Dorsolateral prefrontal cortex (tissue), 122 donors: ENCODE measurements at places on chromosomes 13 and 19.

GRCh38 chr13:89514534-89515312, 1832.8 kb upstream of the MIR17HG start:
- DNase-seq, result no peak

DNA sequence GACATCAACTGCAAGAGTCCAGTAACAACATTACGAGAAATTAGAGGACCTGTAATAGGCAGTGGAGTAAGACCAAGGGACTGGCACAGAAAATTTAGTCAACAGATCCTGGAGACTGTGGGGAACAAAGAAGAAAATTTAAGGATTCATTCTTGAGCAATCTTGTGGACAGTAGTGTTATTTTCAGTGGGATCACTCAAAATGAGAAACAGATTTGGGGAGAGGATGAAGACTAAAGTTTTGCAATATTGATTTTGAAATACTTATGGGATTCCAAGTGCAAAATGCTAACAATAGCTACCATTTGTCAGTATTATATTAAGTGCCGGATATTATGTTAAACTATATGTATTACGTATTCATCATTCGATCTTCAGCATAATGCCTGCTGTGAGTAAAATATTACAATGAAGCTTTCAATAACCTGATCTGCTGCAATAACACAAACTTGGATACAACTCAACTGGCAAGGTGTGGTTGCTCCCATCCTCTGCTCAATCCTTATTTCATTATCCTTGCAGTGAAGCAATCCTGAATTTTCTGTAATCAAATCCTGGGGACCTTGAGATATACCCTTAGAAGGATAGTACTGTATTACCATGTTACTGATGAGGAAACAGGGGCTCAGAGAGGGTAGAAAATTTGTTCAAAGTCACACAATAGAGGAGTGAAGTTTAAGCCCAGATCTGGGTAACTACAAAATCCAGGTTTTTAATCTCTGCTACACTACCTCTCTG, 84.2 kb downstream of the SACS start:
- DNase-seq, result no peak

GRCh38 chr19:51573331-51573730, 2.2 kb downstream of the ZNF175 start:
- no peak for DNase-seq

- no peak for DNase-seq
Observed at GRCh38 chr13:46736541-46737310, 60.2 kb downstream of the ESD start.

DNA sequence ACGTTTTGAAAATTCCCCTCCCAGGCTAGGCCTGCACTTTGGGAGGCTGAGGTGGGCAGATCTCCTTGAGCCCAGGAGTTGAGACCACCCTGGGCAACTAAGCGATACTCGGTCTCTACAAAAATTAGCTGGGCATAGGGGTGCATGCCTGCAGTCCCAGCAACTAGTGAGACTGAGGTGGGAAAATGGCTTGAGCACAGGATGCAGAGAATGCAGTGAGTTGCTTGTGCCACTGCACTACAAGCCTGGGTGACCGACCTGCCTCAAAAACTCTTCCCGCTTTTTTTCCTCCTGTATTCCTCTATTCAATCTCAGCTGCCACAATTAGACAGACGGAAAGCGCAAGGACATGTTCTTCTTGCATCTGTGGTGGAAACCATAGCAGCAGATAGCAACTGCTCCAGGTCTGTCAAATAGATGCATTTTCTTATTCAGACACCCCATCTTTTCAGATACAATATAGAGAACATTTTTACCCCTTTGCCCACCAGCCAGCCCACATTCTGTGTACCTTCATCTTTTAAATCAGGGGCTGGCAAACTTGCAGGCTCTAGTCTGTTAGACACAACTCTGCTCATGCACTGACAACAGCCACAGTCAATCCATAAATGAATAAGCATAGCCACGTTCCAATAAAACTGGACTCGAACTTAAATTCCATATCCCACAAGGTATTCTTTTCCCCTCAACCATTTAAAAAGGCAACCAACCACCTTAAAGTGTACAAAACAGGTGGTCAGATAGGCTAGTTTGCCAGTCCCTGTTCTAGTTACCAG, 4.8 kb downstream of the TPT1 start:
- DNase-seq, result no peak

- DNase-seq, result no peak
Observed at GRCh38 chr19:54164369-54165068, 5.0 kb upstream of the LENG1 start.

DNA sequence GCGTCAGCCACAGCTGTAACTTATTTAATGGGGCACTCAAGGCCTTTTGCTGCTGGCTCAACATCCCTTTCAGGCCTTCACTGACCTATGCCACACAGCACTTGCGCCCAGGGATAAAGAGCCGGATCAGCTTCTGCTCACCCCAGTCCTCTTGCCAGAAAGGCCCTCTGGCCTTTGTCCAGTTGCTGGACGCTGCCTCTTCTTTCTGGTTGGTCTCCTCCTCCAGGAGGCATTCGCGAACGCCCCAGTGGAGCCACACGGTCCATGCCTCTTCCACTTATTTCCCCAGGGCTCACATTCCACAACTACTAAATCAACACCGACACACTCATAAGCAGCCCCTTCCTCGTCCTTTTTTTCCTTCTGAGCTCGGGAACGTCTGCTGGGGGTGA, 3.7 kb upstream of the ZNF329 start:
- DNase-seq, result peak; percentile 36

DNA sequence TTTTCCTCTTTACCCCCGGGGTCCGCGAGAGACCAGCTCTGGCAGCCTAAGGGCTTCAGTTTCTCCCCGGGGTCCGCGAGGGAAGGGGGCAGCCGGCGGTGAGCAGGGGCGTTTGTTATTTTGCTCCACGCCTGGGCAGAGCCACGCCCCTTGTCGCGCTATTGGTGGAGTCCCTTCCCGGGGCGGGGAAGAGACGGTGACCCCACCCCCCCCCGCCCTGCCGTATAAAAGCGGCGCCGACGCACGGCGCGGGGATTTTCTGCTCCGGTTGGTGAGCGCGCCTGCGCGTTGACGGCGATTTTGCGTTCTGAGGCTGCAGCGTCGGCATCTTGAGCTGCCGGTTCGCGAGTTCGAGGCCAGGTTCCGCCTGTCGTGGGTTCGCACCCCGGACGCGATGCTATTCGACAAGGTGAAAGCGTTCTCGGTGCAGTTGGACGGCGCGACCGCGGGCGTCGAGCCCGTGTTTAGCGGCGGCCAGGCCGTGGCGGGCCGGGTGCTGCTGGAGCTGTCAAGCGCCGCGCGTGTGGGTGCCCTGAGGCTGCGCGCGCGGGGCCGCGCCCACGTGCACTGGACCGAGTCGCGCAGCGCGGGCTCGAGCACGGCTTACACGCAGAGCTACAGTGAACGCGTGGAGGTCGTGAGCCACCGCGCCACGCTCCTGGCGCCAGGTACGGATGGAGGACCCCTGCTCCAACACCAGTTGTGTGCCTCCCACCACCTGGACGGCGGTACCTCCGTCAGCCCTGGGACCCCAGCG, at the start of gene ARRDC2:
Gene ARRDC2 (plus strand): TSS at position 254 of the 757 bp plus-strand sequence. CDS start 141 bp downstream, at position 395.
- peak; percentile 96 for DNase-seq

DNA sequence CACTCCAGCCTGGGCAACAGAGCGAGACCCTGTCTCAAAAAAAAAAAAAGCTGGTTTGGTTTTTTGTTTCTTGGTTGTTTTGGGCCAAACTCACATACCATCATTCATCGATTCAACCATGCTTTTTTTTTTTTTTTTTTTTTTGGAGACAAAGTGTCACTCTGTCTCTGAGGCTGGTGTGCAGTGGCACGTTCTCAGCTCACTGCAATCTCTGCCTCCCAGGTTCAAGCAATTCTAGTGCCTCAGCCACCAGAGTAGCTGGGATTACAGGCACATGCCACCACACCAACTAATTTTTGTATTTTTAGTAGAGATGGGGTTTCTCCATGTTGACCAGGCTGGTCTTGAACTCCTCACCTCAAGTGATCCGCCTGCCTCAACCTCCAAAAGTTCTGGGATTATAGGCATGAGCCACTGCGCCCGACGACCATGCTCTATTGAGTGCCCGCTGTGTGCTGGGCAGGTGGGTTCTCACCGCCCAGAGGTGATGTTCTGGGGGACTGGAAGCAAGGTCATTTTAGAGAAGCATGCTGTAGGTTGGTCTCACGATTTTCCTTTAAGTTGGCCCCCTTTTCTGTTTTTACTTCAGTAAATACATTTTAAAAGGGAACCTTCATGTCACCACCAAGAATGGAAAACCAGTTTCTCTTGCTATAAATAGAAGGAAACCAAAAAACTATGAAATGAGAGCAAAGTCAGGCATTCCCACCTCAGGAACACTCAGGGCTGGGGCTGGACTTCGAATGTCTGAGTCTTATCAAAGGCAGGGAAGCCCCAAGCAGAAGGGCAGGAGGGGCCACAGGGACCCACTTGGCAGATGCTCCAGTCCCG, 8.3 kb upstream of the JUND start:
- no peak for DNase-seq

GRCh38 chr19:37691881-37692504, 27.6 kb downstream of the ZNF607 start:
- DNase-seq, result peak; percentile 87

GRCh38 chr13:82947683-82948082, 934.6 kb downstream of the SLITRK1 start:
- no peak for DNase-seq

GRCh38 chr19:10580979-10581631, 6.0 kb downstream of the AP1M2 start:
- DNase-seq, result peak; percentile 93

- no peak for DNase-seq
Observed at GRCh38 chr13:77832339-77833100, 86.1 kb downstream of the EDNRB start.

DNA sequence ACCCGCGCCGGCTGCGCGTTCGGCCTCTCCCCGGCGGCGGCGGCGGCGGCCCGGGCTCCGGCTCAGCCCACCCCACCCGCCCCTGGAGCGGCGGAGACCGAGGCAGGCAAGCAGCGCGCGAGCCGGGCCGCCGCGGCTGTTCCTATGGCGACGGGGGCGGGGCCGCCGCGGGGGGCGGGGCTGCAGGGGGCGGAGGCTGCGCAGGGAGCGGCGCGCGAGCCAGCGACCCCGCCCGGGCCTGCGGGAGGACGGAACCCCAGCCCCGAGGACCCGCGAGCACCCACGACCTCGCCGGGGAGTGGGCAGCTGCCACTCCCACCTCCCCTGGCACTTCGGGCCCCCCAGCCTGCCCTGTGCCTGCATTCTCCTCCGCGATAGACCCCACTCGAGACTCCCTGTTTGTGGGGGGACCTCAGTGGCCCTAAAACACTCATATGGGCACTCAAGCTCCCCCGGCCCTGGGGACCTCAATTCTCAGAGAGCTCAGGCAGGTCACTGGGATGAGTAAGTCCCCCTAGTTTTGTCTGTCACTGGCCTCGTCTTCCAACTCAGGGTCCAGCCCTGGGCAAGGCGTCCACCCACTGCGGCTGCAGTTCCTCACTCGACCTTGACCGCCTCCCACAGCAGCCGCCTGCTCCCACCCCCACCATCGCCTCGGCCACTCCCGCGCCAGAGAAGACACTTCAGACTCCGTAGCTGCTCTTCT, at the start of gene CTXN1:
Gene CTXN1 (minus strand): TSS at position 115 of the 706 bp plus-strand sequence. CDS start 597 bp downstream, outside the sequence.
- DNase-seq, result no peak

GRCh38 chr13:40269086-40269485, 397.4 kb downstream of the FOXO1 start:
- DNase-seq, result no peak

DNA sequence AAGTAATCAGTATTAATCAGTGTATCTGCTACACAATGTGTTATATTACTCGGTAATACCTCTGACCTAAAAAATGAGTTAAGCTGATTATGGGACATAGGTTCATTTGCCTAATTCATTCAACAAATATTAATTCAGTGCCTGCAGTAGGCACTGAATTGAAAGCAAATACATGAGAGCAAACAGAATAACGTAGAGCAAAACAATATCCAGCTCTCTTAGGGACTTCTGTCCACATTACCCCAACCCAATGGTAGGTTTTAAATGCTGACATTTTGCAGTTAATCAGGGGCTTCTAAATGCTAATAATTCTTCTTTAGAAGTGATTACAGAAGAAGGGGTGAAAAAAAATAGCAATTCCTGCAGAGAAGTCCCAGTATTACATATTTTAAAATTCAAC, 4.9 kb downstream of the RCBTB2 start:
- DNase-seq, result no peak

GRCh38 chr19:42872608-42873007, 6.9 kb downstream of the PSG1 start:
- no peak for DNase-seq

- DNase-seq, result no peak
Observed at GRCh38 chr13:110817143-110817542, 97.7 kb downstream of the ANKRD10 start.

DNA sequence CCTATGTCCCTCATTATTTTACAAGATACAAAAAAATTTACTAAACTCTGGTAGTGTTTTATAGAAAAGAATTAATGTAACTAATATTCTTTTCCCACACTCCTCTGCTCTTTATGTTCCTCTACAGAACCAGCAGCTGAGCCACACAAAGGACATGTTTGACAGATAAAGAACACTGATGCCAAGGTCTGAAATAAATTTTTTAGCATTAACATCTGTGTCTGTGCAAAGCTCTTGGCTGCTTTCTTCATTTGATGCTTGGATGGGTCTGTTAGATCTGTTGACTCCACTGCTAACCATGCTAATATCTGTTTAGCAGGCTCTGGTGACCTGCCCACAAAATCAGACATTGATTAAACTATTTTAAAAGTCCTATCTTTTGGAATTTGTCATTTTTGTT, 2363.8 kb downstream of the PCDH9 start:
- DNase-seq, result no peak

- DNase-seq, result no peak
Observed at GRCh38 chr13:30905932-30906383, at the start of gene MEDAG. MEDAG (plus strand) TSS chr13:30906271; CDS start chr13:30906516, 245 bp downstream.

GRCh38 chr13:76687467-76687866, 198.7 kb downstream of the KCTD12 start:
- DNase-seq, result no peak

GRCh38 chr19:1133471-1133929, 29.7 kb downstream of the GPX4 start:
- no peak for DNase-seq

- no peak for DNase-seq
Observed at GRCh38 chr13:109204657-109205056, 575.2 kb downstream of the MYO16 start.

DNA sequence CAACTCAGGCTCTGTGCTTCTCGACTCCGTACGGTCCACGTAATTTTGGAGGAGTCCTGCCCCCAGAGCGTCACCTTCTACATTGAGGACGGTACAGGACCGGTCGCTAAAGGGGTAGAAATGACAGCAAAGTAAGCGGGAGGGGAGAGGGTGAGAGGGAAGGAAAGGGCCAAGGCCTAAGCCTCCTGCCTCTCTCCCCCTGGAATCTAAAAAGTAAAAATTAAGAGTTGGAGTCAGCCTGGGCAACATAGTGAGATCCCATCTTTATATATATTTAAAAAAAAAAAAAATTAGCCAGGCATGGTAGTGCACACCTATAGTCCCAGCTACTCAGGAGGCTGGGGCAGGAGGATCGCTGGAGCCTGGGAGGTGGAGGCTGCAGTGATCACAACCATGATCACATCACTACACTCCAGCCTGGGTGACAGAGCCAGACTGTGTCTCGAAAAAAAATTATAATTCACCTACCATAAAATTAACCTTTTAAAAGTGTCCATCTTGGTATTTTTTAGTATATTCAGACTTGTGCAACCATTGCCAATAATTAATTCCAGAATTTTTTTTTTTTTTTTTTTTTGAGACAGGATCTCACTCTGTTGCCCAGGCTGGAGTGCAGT, 12.6 kb downstream of the SLC1A5 start:
- DNase-seq, result no peak

GRCh38 chr13:64709079-64709478, 2521.1 kb downstream of the PCDH9 start:
- DNase-seq, result no peak

- DNase-seq, result no peak
Observed at GRCh38 chr13:71338070-71338469, 528.9 kb downstream of the DACH1 start.

GRCh38 chr13:98839856-98840769, 87.6 kb upstream of the SLC15A1 start:
- DNase-seq, result peak; percentile 58
